ENCODE measurements at places on chromosomes 13 and 19.
A peak's percentile ranks its signal among the peaks of the same experiment; 100 is the strongest.

GRCh38 chr19:1384478-1385110 is 887 bp downstream of the NDUFS7 start:
- DNase-seq: no peak

DNA sequence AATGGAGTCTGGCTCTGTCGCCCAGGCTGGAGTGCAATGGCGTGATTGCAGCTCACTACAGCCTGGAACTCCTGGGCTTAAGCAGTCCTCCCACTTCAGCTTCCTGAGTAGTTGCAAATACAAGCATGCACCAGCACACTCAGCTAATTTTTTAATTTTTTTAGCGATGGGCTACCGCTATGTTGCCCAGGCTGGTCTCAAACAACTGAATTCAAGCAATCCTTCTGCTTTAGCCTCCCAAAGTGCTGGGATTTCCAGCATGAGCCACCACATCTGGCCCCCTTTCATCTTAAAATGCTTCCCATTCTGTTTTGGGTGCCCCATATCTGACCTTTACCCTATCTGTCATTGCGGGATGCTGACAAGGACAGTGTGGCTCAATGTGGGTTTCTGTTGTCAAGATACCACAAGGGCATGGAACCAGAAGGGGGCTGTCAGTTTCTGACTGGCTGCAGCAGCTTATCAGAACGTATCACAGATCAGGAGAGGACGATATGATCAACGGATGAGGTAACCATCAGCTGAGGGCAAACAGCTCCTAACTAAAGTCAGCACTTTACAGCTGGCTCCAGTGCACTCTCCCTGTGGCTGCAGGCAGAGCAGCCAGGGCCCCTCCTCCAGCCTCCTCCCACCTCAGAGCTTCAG is 32.4 kb downstream of the GPR42 start:
- no peak for DNase-seq

DNA sequence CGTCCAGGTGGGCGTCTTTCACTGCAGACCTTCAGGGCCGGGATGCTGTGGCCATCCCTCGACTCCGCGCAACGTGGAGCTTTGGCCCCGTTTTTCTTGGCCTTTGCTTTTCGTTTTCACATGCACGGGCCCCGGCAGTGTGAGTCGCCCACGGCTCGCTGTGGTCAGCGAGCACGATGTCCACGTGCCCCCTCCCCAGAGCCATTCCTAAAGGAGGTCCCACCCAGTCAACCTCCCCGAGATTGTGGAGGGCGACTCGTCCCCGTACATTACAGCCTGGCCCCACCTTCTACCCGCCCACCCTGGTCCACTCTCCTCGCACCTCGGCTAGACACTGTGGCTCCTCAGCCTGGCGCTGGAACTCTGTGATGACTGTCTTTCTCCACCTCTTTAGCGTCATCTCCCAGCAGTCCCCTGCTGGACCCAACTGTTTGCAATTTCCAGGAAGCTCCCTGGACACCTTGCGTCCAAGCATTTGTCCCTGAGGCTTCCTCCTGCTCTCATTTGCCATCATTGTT is 405 bp downstream of the ZNF446 start:
- no peak for DNase-seq

DNA sequence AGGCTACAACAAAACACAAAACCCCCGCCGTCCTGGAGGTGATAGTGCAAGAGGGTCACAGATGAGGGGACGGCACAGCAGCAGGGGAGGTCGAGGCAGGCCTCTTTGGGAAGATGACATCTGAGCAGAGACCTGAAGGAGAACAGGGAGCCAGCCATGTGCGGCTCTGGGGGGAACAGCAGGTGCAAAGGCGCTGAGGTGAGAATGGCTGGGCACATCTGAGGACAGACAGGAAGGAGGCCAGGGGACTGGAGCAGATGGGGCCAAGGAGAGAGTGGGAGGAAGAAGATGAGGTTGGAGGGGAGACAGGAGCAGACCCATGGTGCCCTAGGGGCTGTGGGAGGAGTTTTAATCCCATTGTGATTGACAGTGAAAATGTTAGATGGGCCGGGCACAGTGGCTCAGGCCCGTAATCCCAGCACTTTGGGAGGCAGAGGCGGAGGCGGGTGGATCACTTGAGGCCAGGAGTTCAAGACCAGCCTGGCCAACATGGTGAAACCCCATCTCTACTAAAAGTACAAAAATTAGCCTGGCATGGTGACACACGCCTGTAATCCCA is 1.8 kb upstream of the CKM start:
- DNase-seq: no peak

- no peak for DNase-seq
These were observed 412.3 kb downstream of the RFC3 start for GRCh38 chr13:34230271-34230670.

- no peak for DNase-seq
These were observed 9.0 kb upstream of the THSD1 start for GRCh38 chr13:52414963-52415362.

- DNase-seq: no peak
These were observed 12.0 kb downstream of the RABAC1 start for GRCh38 chr19:41947091-41947490.

GRCh38 chr13:50244713-50245574 is 229.7 kb downstream of the KCNRG start:
- DNase-seq: no peak

GRCh38 chr13:75173457-75174356 is 308.3 kb downstream of the TBC1D4 start:
- peak; percentile 3 for DNase-seq

- no peak for DNase-seq
These were observed 267.1 kb upstream of the TMTC4 start for GRCh38 chr13:100941377-100942368.

DNA sequence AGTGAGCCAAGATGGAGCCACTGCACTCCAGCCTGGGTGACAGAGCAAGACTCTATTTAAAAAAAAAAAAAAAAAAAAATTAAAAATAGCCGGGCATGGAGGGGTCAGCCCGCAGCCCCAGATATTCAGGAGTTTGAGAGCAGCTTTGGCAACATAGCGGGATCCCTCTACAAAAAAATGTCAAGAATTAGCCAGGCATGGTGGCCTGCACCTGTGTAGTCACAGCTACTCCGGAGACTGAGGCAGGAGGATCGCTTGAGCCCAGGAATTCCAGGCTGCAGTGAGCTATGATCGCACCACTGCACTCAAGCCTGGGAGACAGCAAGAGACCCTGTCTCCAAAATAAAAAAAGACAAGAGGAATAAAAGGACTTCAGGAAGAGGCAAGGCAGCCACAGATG is 716 bp downstream of the AP1M2 start:
- no peak for DNase-seq

DNA sequence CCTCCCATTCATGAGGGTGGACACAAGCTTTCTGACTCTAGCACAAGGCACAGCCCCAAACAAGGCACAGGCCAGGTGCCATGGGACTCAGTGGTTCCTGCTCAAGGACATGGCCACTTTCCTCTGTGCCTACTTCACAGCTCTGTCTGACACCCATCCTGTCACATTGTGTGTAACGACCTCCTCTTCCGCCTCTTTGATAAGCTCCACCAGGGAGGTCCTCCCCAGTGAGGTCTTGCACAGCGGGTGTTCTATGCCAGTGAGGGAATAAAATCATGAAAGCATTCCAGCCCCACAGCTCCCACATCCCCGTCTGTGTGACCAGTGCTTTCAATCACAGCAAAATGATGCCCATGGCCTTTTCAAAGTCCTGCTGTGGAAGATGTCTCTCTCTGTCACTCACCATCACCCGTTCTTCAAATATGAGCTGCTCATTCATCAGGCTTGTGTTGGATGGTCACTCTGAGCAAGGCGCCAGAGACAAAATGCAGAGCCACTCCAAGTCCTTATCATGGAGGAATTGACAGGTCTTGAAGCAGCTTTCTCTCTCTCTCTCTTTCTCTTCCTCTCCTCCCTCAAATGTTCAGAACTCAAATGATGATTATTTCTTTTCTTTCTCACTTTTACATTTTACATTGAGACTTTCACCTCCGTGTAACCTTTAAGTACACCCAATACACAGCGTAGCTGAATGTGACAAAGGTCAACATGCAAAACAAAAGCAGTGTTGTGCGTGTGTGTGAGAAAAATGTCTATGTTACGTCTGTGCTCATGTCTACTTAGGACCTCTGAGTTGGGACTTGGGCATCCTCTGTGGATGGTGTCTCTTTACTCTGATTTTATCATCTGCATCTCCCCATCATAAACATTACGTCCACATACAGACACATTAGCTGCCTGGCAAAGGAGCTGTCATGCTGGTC is 8.0 kb upstream of the SPATA13 start:
- no peak for DNase-seq

- no peak for DNase-seq
These were observed 3.7 kb downstream of the PEPD start for GRCh38 chr19:33517922-33518321.

- no peak for DNase-seq
These were observed 126.3 kb upstream of the SLC7A1 start for GRCh38 chr13:29721766-29722165.

DNA sequence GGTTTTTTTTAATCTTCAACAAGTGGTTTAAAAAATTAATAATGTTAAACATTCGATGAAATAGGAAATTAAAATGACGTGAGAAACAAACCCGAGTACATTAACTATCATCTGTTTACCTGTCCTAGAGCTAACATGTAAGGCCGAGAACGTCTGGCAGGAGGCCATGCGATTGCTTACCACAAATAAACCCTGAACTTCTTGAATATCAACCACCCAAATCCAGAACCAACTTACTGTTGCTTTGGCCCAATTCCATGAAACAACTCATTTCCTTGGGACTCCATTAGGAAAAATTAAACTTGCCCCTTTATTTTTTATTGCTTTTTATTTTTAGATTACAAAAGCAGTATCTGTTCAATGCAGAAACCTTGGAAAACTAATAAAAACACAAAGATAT is 228.9 kb upstream of the IRS2 start:
- DNase-seq: no peak

- DNase-seq: peak; percentile 66
These were observed 42.0 kb upstream of the NFIC start for GRCh38 chr19:3324405-3324856.

DNA sequence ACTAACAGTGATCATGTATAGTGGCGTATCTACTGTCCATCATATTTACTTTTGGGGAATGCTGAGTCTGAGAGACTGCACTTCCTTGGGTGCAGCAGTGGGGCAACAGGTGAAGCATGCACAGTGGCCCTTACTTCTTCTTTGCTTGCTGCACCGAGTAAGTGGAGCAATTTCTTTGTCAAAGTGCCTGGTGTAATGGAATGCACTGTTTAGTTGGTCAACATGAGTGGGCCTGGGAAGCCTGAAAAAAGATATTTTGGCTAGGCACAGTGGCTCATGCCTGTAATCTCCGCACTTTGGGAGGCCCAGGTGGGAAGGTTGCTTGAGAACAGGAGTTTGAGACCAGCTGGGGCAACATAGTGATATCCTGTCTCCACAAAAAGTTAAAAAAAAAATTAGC is 94.9 kb downstream of the OLFM4 start:
- DNase-seq: no peak

DNA sequence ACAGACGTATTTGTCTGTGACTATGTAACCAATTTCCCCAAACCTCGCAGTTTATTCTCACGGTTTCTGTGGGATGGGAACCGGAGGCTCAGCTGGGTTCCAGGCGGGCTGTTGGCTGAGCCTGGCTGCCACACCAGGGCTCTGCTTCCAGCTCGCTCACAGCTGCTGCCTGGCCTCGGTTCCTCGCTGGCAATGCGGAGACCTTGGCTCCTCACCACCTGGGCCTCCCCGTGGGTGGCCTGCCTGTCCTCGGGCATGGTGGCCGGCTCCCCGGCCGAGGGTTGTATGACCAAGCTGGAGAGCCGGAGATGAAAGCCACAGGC is 218.9 kb upstream of the MAB21L1 start:
- DNase-seq: no peak

- no peak for DNase-seq
These were observed 102.3 kb upstream of the DOCK9 start for GRCh38 chr13:99080131-99080530.

DNA sequence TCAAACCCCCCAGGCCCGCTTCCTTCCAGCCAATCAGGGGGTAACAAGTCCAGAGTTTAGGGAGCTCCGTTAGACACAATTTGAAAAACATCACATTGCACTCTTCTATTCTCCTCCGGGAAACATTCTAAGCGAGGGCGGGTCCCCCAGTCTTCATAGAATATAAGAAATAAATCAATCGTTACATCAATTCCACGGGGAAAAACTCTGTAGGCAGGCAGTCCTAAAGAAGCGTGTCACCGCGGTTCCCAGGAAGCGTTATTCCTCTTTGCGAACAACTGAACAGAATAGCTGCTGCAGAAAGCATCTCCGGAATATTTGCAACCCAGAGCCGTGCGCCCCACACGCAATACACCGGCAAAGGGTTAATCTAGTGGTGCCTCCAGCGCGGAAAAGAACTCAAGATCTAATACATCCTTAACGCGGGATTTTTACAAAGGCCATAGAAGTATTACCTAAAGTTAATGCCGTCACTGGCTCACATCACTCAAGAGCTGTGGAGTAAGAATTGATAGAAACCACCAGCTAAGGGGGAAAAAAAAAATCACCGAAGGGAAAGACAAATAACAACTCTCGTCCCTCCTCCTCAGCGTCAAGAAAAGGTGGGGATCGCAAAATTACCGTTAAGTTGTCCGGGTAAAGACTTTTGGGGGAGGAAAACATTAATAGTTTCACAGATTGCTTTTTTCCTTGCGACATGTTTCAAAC is 65.1 kb downstream of the KCNRG start:
- DNase-seq: peak; percentile 69

- no peak for DNase-seq
These were observed 1.1 kb upstream of the ZNF45 start for GRCh38 chr19:43936188-43936587.

DNA sequence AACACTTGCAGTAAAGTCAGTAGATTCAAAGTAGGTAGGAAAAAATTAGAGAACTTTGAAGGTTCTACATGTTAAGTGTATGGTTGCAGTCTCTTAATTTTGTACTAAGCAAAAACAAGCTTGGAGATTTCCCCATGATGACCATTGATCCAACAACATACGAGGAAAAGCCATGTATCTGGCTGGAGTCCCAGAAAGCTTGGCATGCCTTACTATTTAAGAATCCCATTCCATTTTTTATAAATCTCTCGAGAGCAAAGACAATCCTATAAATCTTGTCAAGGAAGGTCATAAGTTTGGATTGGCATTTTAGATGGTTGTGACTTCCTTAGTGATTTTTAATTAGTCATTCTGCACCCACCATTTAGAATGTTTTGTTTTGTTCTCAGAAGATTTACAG is 495.9 kb downstream of the GPC5 start:
- DNase-seq: no peak

DNA sequence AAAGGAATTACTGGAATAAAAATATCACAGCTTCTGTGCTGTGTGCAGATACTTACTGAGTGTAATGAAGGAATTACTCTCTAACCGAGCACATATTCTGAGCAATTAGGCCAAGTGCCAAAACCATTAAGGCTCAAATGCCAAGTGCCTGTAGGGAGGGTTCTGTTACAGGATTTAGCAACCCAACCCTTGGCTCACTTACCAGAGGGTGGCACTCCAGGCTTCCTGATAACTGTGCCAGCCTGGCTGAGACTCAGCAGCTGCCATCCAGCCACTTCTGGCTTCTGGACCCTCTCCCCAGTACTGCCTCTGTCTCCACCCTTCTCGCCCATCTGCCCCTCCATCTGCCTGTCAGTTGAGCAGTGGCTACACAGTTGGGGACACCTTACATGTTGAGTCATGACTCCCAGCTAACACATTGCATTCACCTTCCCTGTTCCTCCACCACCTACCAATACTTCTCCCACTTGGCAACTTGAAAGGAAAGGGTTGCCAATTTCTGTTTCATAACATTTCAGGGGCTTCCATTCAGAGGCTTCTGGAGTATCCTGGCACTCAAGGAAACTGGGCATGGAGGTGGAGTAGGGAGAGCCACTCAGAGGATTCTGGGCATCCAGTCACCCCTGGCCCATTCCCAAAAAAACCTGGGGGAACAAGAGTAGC is 110.5 kb downstream of the COG6 start:
- DNase-seq: peak; percentile 24

- DNase-seq: no peak
These were observed 5.3 kb upstream of the RNF6 start for GRCh38 chr13:26227166-26227971.
